EH (cell line): ENCODE measurements at places on chromosomes 16 and 17.
A peak's percentile ranks its signal among the peaks of the same experiment; 100 is the strongest.

DNA sequence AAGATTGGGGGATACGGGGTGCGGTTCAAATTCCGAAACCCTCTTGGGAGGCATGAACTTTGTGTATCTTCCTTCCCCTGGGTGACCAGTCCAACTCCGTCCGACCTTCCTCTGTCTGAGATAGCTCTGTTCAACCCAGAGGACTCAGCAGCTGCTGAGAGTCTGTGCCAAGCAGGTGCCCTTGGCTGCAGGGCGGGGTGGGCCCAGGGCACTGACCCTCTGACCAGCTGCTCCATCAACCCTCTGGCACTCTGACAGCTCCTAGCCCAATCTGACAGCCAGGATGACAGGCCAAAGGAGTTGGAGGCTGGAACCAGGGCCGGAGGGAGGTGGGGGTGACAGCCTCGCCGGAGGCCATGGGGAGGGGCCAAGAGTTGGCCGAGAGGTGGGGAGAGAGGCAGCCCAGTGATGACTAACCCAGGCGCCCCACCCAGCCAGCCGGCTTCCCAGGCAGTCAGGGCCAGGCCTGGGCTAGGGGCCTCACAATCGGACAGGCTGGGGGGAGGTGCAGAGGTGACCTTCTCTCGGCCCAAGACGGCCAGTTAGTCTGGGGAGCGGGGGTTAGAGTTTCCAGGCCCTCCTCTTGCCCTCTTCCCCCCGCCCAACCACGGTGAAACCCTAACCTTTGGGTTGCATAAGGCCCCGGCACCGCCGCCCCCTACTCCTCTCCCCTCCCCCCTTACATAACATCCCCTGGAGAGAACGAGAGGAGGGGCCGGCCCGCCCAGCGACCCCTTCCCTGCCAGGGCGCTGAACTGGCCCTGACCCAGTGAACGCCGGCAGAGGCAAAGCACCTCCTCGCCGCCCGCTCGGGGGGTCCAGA is 5.0 kb upstream of the TLCD2 start:
- peak; percentile 96 for DNase-seq

DNA sequence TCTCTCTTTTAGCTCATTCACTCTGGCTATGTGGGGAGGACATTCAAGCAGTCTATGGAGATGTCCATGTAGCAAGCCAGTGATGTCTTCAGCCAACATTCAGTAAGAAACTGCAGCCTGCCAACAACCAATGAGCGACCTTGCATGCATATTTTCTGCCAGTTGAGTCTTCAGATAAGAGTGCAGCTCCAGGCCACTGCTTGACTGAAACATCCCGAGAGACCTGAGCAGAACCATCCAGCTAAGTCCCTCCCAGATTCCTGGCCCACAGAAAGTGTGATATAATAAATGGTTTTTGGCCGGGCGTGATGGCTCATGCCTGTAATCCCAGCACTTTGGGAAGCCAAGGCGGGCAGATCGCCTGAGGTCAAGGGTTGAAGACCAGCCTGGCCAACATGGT is 10.5 kb upstream of the C17orf58 start:
- no peak for DNase-seq

DNA sequence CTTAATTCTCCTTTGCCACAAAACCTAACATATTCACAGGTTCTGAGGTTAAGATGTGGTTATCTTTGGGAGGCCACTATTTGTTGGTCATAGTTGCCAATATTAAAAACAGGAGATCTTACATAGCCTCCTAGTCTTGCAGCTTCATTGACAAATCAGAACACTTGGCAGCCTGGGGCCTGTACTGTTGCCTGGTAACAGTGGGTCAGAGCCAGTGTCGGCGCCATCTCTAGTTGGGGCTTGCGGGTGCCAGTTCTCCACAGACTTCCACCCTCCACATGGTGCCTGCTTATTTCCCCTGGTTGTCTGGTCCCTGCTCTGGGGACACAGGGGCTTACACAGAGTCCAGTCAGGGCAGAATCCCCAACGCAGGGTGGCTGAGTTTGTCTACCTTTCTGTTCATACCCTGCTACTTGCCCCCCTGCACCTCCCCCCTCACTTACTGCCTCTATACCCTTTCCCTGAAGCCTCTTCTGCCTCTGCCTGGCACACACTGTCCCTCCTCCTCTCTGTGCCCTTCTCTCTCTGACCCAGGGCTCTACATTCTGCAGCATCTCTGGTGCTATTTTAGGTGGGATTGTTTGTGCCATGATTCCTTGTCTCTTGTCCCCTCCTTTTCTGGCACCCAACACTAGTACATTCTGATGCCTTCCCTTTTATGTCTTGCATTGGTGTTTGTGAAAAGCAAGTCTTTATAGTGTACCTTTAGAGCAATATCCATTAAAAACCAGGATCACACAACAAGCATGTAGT is 13.4 kb downstream of the EPN2 start:
- no peak for DNase-seq

DNA sequence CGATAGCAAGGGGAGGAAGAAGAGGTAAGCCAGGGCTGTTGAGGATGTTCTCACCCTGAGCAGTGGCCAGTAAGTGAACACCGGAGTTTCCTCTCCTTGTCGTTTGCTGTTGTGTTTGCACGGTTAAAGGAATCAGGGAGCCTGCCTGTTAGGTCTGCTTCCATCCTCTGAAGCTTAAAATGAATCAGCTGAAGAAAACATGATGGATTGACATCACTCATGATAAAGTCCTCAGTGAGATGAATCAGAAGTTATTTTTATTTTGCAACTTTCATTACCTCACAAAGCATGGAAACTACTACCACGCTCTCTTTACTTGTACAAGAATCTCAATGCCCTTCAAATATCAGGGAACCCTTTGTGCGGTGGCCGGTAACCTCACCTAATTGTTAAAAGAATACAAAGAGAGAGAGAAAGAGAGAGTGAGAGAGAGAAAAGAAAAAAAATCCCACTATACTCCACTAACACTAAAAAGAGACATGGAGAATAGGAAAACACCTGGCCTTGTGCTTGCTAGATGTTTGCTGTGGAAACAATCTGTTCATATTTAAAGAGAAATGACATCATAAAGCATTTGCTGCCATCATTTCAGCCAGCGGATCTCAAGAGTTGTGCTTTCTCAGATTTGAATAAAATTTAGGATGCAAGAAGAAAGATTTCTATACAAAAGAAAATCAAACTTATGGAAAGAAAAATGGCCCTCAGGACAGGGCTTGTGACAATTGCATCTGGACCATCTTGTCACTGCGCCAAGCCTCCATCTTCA is 441.6 kb upstream of the SALL1 start:
- DNase-seq: no peak

GRCh38 chr17:64256913-64257807 is 5.9 kb downstream of the TEX2 start:
- DNase-seq: no peak

GRCh38 chr17:29042679-29043538 is at the start of gene PIPOX:
PIPOX (plus strand) TSS chr17:29043141; CDS start chr17:29043226, 85 bp downstream.
- DNase-seq: peak; percentile 22

GRCh38 chr17:58572846-58573245 is 58.4 kb upstream of the MTMR4 start:
- no peak for DNase-seq

DNA sequence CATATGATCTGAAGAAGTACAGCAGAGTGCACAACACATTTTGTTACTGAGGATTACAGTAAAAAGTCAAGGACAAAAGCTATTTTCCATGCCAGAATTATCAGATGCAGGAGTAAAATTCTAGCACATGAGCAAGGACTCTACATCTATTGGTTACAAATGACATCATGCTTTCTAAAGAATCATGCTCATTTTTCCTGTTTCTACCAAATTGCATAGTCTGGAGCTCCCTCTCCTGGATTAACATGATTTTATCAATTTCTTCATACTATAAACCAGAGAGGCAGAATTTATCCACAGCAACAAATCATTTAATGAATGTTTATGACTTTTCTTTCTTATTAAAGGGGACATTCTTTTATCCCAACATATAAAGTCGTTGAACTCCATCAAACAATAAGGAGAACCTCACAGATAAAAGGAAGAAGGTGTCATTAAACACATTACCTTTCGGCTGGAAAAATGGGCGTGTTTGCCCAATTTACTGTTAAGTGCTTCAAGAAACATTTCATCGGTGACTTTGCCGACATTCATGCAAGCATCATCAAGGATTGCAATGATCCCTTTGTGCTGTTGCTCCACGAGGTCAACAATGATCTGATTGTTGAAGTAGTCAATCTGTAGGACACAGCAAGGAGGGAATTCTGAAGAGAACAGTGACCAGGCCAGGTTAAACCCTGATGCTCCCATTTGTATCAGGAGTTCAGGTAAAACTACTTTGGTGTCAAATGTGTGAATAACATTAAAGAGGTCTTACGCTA is 121.7 kb downstream of the MYO1D start:
- peak; percentile 72 for DNase-seq

GRCh38 chr16:3317315-3317999 is 12.2 kb downstream of the ZNF75A start:
- DNase-seq: peak; percentile 12

GRCh38 chr17:41915566-41915965 is 3.2 kb downstream of the ACLY start:
- DNase-seq: no peak

GRCh38 chr16:518858-519257 is 8.7 kb upstream of the CAPN15 start:
- no peak for DNase-seq

DNA sequence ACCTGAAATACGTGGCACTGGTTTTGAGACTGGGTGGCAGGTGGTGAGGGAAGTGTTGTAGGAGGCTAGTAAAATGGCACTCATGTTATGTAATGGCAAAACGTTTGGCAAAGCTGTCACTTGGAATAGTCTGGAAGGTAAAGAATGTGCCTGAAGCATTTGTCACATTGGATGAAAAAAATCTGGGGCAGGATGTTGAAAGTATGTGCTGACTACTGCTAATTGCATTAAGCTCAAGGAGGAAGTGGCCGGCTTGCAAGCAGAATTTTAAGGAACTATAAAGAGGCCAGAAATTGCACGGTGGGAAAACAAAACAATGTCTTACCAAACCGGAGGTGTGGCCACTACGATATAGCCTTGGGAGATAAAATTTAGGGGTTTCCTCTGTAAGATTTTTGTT is 26.6 kb upstream of the NLRP1 start:
- DNase-seq: peak; percentile 37

GRCh38 chr17:280901-281300 is 71.7 kb downstream of the RPH3AL start:
- DNase-seq: no peak

DNA sequence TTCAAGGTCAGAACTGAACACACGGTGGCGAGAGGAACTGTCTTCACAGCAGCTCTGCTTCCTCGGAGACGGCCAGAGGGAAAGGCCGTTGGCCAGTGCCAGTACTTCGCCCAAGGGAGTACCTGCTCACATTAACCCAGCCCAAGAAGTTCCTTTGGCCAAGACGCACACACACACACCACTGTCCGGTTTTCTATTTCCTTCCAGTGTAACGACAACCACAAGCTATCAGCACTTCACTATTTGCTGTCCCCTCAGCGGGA is 744 bp upstream of the GGNBP2 start:
- DNase-seq: no peak

GRCh38 chr16:67277999-67278772 is 1.1 kb upstream of the PLEKHG4 start:
- DNase-seq: peak; percentile 93

DNA sequence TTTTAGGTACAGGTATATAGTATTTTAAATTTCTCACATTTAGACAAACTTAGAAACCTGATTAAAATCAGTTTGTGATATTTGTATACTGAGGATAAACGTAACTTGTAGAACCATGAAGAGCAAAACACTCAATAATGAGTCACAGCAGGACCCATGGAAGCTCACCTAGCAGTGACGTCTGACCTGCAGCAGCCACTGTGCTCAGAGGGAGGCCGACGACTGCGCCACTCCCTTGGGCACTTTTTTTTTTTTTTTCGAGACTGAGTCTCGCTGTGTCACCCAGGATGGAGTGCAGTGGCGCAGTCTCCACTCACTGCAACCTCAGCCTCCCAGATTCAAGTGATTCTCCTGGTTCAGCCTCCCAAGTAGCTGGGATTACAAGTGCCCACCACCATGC is 106.2 kb upstream of the AXIN2 start:
- no peak for DNase-seq

DNA sequence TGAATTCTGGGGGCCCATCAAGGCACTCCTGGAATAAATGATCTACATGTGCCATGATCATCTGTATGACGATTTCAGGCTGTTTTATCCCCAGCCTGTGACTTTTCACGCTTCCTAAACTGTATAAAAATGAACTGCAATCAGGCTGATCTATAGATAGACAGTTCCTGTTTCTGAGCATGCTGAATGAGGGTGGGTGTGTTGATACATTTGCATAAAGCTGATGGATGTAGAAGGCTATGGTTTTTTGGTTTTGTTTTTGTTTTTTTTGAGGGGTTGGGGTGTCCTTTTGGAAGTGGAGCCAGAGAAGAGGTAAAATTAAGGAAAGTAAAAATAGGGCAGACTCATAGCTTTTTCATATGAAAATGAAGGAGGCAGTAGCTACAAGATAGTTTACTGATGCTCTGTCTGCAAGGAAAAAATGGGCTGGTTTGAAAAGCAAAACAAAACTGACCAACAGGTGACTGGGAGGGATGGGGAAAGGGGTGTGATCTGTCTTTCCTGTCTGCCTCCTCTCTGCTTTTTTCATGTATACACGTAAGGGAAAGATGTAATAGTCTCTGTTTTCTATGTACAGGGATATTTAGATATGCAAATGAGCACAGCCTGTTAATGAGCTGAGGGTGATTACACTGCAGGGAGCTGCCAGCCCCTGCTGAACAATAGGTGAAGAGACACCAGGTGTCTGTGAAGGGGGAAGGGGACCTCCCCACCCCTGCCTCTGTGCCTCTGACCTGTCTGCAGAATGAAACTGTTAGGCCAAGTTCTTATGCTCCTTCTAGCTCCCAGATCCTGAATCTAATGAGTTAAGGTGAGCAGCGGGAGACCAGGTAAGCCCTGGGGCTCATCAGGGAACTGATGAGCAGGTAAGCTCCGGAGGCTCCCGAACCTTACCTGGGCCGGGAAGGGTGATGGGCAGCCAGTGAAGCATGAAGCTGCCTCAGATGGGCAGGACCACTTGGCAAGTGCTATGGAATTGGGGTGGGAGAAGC is 46.6 kb upstream of the LYRM9 start:
- DNase-seq: no peak
